ENCODE measurements at places on chromosomes 13 and 19.

GRCh38 chr19:39152066-39152465, 26.5 kb downstream of the PAK4 start:
- DNase-seq = no peak

DNA sequence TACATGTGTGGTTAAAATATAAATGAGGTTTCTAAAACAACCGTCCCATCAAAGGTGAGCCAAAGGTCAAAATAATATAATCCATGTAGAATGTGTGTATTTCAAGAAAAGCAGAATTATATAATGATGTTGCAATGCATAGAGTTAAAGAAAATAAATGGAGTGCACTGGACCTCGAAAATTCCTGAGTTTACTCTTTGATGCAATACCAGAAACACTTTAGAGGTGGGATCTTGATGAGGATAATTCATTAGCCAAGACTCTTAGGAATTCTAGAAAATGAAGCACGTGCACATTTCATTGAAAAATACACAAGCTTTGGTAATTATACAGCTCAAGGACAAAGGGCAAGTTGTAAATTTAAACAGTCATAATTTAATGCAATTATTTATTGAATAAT, 508.9 kb upstream of the ARGLU1 start:
- DNase-seq = no peak

DNA sequence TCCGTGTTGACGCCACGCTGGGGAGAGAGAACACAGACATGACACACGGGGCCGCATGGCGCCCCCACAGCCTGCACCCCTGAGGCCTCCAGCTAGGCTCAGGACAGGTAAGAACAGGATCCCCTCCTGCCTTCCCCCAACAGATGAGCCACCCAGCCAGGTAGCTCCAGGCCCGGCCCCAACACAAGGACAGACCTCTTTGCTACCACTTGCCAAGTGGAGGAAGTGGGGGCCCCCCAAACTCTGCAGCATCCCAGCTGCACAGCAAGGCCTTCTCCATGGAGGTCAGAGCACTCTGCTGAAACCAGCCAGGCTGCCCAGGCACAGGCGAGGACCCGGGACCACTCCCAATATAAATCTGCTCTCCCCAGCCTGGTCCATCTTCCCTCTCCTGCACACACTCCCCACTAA, 31.5 kb downstream of the PEPD start:
- no peak for DNase-seq

DNA sequence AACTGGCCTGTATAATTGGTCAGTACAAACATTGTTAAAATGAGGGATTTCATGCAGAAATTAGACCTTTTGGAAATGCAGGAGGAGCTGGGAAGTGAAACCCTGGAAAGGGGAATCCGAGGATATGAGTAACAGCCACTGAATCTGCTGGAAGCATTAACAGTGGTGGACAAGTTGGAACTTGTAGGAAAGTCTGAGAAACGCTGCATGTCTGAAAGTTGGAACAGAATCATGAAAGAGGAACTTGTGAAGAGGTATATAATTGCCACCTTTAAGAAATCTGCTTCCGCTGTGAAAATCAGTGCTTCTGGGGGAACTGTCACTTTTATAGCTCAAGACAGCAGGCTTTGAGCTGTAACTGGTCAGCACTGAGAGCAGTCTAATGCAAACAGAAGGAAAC, 716.5 kb upstream of the PRR20A start:
- DNase-seq = no peak

DNA sequence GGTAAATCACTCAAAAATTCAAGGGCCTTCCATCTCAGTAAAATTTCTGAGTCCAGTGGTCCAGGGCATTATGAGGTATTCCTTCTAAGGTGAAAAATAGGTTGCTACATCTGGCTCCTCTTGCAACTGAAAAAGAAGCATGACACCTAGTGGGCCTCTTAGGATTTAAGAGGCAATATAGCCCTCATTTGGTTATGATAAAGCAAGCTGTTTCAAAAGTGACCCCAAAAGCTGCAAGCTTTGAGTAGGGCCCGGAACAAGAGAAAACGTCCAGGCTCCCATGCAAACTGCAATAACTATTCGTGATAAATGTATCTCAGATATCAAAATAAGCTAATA, 1910.2 kb upstream of the PRR20A start:
- DNase-seq = no peak

GRCh38 chr13:40581277-40581579, 85.2 kb downstream of the FOXO1 start:
- DNase-seq = no peak

- no peak for DNase-seq
Measured at GRCh38 chr19:45138303-45138751, 22.5 kb downstream of the NKPD1 start.
